CD4-positive, alpha-beta T cell treated with Interleukin-17A for 4 hours (primary cell): ENCODE measurements at places on chromosomes 3 and 15.

DNA sequence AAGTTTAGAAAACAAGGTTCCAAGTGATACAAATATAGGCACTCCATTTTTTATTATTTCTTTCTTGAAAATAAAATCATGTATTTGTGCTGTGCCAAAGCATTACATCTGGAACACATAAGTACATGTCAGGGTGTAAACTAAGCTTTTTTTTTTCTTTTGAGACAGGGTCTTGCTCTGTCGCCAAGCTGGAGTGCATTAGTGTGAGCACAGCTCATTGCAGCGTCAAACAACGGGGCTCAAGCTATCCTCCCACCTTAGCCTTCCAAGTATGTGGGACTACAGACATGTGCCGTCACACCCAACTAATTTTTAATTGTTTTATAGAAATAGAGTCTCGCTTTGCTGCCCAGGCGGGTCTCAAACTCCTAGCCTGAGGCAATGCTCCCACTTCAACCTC is 9.0 kb downstream of the SPATA12 start:
- DNase-seq: no peak

DNA sequence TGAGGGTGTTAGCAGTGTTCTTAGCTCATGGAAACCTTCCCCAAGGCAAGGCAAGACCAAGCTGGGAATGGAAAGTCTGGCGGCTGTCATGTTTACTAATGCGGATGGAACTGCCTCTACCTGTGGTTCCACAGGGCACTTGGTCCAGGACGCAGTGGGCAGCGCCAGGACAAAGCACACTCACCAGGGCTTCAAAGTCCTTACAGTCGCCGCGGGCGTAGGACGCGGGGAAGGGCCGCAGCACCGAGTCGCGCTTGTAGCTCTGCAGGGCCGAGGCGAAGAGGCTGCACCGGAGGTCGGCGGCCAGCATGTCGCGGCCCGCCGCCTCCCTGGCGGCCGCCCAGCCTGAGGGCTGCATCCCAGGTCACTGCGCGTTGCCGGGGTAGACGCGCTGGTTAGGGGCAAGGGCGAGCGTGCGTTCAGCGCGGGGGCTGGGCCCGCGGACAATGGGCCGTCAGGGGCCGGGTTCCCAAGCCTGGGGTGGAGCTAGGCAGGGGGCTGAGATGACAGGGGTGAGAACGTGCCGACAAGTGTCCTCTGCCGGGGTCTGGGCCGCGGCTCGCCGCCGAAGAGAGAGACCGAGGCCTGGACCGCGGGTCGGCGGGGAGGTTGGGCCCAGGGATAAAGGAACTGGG is 497 bp downstream of the PARP16 start:
- peak; percentile 29 for DNase-seq

DNA sequence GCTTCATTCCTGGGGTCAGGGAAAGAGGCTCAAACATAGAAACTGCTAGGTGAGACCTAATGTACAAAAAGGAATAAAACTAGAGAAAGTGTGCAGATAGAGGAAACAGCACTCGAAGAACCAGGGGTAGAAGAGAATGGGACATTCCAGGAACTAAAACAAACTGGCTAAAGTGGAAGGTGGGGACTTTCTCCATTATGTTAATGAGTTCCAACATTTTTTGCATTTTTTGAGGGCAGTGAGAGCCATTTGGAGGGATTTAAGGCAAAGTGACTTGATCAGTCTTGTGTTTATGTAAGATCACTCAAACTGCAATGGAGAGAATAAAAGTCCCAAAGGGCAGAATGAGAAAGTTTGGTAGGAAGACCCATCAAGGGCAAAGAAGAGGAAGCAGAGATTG is 20.6 kb upstream of the SLC4A7 start:
- no peak for DNase-seq

- DNase-seq: no peak
Measured at GRCh38 chr15:50050986-50051743, 67.9 kb downstream of the ATP8B4 start.

DNA sequence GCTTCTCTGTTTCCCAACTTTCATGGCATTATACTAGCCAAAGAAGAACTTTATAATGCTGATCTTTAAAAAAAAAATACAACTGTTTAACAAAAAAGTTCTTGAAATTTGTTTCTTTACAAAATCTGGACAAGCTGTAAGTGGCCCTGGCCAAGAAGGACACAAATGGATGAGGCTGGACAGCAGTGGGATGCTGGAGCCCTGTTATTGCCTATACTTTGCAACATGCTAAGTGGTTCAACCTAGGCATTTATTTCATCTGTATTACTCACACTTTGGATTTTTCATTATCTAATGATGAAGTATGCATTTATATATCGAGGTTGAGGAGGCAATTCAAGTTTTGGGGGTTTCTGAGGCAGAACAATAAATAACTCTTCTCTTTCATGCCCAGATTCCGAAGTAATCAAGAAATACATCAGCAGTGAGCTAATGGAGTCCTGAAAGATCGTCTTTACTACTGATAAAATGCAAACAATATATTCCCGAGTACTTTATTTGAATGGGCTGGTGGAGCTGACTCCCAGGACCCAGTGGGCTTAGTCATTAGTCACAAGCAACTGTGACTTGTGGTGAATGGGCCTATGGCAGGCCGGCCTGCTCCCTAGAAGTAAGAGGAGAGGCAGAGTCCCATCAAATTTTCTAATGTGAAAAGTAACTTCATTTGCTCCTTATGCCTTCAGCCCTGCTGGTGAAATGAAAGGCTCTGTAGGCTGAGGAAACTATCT is 177.3 kb upstream of the DPH6 start:
- no peak for DNase-seq

- no peak for DNase-seq
Measured at GRCh38 chr15:22958487-22959280, 21.5 kb downstream of the CYFIP1 start.

GRCh38 chr3:38805004-38805403 is 11.0 kb downstream of the SCN10A start:
- DNase-seq: no peak

DNA sequence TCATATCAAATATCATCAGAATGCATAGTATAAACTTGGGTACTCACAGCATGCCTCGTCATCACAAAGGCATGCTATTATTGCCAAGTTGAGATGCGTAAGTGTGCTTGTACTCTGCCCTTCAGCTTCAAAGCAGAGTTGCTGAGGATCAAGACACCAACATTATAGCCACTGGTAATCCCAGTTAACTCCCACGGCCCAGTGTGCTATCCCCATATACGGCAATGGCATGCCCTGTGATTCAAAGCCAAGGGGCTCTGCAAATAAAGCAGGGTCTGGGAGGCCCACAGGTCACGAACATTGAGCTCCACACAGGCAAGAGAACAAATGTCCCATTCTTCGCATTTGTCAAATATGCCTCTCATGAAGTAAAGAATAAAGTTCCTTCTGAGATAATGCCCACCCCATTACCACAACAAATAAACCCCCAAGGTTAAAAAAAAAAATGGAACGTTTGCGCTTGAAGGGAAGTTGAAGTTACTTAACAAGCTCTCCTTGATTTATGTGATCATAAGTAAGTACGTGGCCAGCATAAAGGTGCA is 298.1 kb upstream of the NECTIN3 start:
- DNase-seq: no peak

DNA sequence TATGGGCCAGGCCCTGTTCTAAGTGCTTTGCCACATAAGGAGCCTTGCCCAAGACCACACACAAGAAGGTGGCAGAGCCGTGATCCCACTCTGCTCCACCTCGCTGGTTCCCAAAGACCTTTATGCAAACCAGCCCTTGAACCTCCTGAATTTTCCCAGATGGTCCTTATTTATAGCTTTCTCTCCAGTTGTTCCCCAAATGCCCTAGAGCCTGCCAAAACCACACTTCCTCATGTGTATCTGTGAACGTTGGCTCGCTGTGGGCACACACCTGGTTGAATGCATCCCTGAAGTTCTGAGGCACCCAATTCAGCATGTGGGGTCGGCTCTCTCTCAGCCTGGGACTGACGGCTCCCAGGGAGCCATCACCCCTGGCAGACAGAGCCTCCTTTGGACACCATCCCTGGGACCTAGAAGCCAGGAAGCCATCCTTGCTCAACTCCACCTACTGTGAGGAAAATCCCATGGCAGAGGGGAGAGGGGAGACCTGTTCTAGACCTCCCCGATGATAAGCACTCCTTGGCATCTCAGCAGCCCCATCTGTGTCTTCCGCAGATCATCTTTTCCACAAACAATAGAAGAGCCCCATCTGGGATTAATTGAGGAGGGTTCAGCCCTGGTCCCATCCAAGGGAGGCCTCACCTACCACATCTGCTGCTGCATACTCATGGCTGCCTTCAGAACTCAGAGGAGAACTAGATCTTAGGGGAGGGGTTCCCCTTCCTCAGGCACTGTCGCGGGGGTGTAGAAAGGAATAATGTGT is 42.3 kb upstream of the LIMD1 start:
- DNase-seq: no peak

DNA sequence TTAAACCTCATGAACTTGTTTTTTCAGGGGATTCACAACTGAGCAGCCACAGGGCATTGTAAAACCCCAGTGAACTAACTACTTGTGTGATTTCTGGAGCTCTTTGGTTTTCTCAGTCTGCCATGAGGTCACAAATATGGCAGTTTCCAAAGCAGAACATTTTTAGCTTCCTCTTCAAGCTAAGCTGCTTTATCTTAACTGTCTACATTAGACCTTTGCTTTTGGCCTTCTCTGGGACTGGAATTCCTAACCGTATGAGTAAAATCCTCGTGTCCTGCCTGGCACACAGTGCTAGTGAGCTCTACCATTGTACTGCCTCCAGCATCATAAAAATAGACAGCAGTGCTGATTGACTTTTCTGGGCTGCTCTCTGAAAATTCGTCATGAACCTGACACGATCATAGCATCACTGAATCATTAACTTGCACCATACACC is 22.1 kb downstream of the CDIN1 start:
- DNase-seq: no peak

DNA sequence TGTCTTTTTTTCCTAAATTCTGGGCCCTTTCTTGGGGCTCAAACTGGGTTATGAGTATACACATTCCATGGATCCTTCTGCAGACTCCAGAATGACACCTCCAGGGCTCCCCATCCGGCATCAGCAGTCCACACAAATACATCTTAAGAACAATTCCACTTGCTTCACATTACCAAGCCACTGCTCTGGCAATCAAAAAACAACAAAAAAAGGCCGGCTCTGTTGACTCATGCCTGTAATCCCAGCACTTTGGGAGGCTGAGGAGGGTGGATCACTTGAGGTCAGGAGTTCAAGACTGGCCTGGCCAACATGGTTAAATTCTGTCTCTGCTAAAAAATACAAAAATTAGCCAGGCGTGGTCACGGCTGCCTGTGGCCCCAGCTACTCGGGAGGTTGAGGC is 49.9 kb upstream of the LPP start:
- DNase-seq: no peak

DNA sequence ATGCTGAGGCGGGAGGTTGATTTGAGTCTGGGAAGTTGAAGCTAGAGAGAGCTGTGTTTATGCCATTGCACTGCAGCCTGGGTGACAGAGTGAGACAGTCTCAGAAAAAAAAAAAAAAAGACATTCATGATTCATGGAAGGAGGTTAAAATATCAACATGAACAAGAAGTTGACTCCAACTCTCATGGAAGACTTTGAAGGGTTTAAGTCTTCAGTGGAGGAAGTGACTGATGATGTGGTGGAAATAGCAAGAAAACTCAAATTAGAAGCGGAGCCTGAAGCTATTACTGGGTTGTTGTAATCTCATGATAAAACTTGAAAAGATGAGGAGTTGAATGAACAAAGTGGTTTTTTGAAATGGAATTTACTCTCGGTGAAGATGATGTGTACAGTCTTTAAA is 491.8 kb downstream of the SQOR start:
- DNase-seq: no peak
